Pancreas (tissue), 10 donors: ENCODE measurements at places on chromosomes 2 and 18. TPM values are rescaled to one million over a fixed set of nuclear protein-coding genes. Genes with fewer than 3 reads are reported as not detected.

The ASB18 gene
- total RNA-seq = not detected

The AUP1 gene
- 68.8 TPM for total RNA-seq

The AGXT gene
- total RNA-seq = not detected

The FAP gene
- total RNA-seq = 1.2 TPM

The CRYBA2 gene
- 3.7 TPM for total RNA-seq

The ITPRIPL1 gene
- 1.4 TPM for total RNA-seq

The CD8A gene
- 1.0 TPM for total RNA-seq

The AFF3 gene
- 1.1 TPM for total RNA-seq

The ZNG1B gene
- 16.2 TPM for total RNA-seq

- H3K27ac ChIP-seq = no peak overlapping the region
- no peak for DNase-seq
- no peak overlapping the region for H3K4me3 ChIP-seq
- no peaks in the 10 kb centered on the region for H3K27me3 ChIP-seq
- no peaks in the 10 kb centered on the region for H3K4me1 ChIP-seq
- H3K36me3 ChIP-seq = no peaks in the 10 kb centered on the region
Measured at GRCh38 chr2:10913501-10914271, 2.0 kb downstream of the KCNF1 start.

- H3K4me1 ChIP-seq = peaks cover 28% of the 10 kb centered on the region
- peak overlapping the region; percentile 42 for H3K27ac ChIP-seq
- H3K4me3 ChIP-seq = no peak overlapping the region
- no peaks in the 10 kb centered on the region for H3K36me3 ChIP-seq
- DNase-seq = no peak
Measured at GRCh38 chr2:200222791-200223190, 83.7 kb upstream of the SPATS2L start.

- H3K4me1 ChIP-seq = no peaks in the 10 kb centered on the region
- no peak for DNase-seq
- no peaks in the 10 kb centered on the region for H3K36me3 ChIP-seq
Measured at GRCh38 chr2:195520671-195521155, 136.3 kb upstream of the SLC39A10 start.

- H3K36me3 ChIP-seq = no peaks in the 10 kb centered on the region
- no peak overlapping the region for H3K27ac ChIP-seq
- peaks cover 8% of the 10 kb centered on the region for H3K4me1 ChIP-seq
- no peak overlapping the region for H3K4me3 ChIP-seq
- no peaks in the 10 kb centered on the region for H3K27me3 ChIP-seq
Measured at GRCh38 chr2:32427672-32428610, 71.1 kb downstream of the BIRC6 start.

DNA sequence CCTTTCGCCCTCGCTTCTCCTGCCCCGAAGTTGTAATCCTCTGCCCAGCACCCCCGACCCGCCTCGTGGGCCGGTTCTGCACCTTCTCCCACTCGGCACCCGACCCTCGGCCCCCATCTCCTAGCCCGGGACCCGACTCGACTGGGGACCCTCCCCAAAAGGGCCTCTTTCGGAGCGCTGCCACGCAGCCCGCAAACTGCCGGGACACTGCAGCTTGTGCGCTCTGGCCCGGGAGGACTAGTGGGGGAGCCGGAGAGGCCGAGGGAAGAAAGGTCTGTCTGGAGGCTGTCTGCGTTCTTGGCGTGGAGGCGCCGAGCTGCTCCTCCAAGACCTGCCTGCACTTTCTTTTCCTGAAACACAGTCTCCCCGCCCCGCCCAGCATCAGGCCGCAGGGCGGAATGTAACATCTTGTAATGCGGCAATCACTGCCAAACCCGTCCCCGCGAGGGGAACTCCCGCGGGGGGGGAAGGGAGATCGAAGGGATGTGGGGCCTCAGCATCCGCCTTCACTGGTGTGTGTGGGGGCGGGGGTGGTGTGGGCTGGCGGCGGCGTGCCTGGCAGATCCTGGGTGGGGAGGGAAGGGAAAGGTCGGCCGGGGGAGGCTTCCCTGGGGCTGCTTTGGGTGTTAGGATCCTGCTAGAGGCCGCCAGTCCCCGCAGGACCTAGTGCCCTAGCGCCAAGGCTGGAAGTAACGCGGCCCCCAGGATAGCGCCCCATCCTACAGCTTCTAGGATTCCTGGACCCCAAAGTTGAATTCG lies 7.4 kb downstream of the DLX2 start:
- no peaks in the 10 kb centered on the region for H3K36me3 ChIP-seq
- H3K4me3 ChIP-seq = no peak overlapping the region
- H3K27ac ChIP-seq = no peak overlapping the region
- peaks cover 25% of the 10 kb centered on the region for H3K4me1 ChIP-seq

- H3K27ac ChIP-seq = no peak overlapping the region
- no peaks in the 10 kb centered on the region for H3K36me3 ChIP-seq
- no peak for DNase-seq
- no peaks in the 10 kb centered on the region for H3K27me3 ChIP-seq
- H3K4me1 ChIP-seq = no peaks in the 10 kb centered on the region
Measured at GRCh38 chr2:12396699-12397098, 320.0 kb upstream of the TRIB2 start.

- no peaks in the 10 kb centered on the region for H3K36me3 ChIP-seq
- H3K27me3 ChIP-seq = no peaks in the 10 kb centered on the region
- DNase-seq = no peak
- H3K4me1 ChIP-seq = no peaks in the 10 kb centered on the region
- no peak overlapping the region for H3K27ac ChIP-seq
- no peak overlapping the region for H3K4me3 ChIP-seq
Measured at GRCh38 chr2:14967729-14968128, 335.2 kb downstream of the LRATD1 start.

DNA sequence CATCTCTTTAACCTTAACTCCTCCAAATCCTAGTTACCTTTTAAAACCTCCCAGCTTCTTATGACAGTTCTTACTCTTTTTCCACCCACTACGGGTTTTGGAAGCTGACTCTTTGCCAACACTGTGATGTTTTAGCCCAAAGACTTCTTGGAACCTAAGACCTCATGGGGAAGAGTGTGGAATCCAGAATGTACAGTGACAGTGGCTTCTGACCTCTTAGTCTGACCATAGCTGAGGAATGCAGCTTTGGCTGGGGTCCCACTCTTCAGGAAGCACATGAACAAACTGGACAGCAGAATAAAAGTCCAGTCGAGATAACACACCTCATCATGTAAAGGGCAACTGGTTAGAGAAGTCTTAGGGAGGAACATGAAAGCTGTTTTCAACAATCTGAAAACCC lies 161.1 kb upstream of the PKDCC start:
- no peaks in the 10 kb centered on the region for H3K4me1 ChIP-seq
- no peak for DNase-seq
- no peaks in the 10 kb centered on the region for H3K27me3 ChIP-seq
- no peak overlapping the region for H3K4me3 ChIP-seq
- H3K36me3 ChIP-seq = no peaks in the 10 kb centered on the region

DNA sequence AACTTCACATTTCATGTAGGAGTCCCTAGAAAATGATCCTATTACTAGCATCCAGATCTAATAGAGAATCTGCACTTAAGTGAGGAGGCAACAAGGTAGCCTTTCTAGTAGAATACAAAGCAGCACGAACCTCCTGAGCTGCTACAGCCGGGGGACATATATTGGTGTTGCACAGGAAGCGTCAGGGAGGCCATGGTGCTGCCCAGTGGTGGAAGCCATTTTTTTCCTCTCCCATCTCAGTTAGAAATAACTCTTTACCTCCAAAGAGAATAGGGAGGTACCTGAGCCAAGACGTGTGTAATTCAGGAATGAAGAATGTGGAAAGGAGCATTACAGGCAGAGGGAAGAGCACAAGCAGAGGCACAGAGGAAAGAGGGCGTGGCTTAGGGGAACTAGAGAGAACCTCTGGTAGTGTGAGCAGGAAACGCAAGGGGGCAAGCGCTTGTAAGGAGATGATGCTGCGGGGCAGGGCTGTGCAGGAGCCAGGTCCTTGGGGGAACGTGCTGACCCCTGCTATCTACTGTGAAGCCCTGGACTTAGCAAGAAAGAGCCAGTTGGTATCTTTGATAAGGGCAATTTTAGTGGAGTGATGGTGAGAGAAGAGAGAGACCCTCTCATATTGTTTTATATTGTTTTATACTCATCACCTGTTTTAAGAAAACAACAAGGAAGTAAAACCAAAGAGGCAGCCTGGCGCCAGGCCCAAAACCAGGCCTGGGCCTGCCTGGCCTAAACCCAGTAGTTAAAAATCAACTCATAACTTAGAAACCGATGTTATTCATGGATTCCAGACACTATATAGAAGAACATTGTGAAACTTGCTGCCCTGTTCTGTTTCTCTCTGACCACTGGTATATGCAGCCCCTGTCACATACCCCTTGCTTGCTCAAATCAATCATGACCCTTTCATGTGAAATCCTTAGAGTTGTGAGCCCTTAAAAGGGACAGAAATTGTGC lies 50.0 kb upstream of the TTC39C start:
- no peaks in the 10 kb centered on the region for H3K36me3 ChIP-seq
- H3K27me3 ChIP-seq = no peaks in the 10 kb centered on the region
- H3K4me3 ChIP-seq = no peak overlapping the region
- H3K27ac ChIP-seq = peak overlapping the region; percentile 80

- DNase-seq = no peak
- H3K4me1 ChIP-seq = peaks cover 19% of the 10 kb centered on the region
- no peak overlapping the region for H3K27ac ChIP-seq
- no peaks in the 10 kb centered on the region for H3K27me3 ChIP-seq
Measured at GRCh38 chr2:152464851-152465470, 130.0 kb downstream of the FMNL2 start.

- no peak for DNase-seq
- no peak overlapping the region for H3K27ac ChIP-seq
- H3K4me3 ChIP-seq = no peak overlapping the region
- H3K4me1 ChIP-seq = no peaks in the 10 kb centered on the region
Measured at GRCh38 chr18:3402982-3403451, 47.0 kb upstream of the TGIF1 start.

- DNase-seq = no peak
- no peak overlapping the region for H3K4me3 ChIP-seq
- no peaks in the 10 kb centered on the region for H3K4me1 ChIP-seq
- no peak overlapping the region for H3K27ac ChIP-seq
- H3K27me3 ChIP-seq = no peaks in the 10 kb centered on the region
Measured at GRCh38 chr2:26733413-26733812, 30.7 kb upstream of the SLC35F6 start.

- no peak overlapping the region for H3K4me3 ChIP-seq
- no peak for DNase-seq
- no peaks in the 10 kb centered on the region for H3K27me3 ChIP-seq
- no peaks in the 10 kb centered on the region for H3K4me1 ChIP-seq
- no peaks in the 10 kb centered on the region for H3K36me3 ChIP-seq
Measured at GRCh38 chr2:175575346-175576258, 394.1 kb upstream of the ATP5MC3 start.

GRCh38 chr18:9322744-9323143 lies 11.8 kb upstream of the TWSG1 start:
- H3K27ac ChIP-seq = no peak overlapping the region
- no peak for DNase-seq
- no peaks in the 10 kb centered on the region for H3K27me3 ChIP-seq
- no peaks in the 10 kb centered on the region for H3K36me3 ChIP-seq
- H3K4me3 ChIP-seq = no peak overlapping the region
- H3K4me1 ChIP-seq = no peaks in the 10 kb centered on the region

- peaks cover 3% of the 10 kb centered on the region for H3K4me1 ChIP-seq
- H3K27me3 ChIP-seq = no peaks in the 10 kb centered on the region
- H3K4me3 ChIP-seq = no peak overlapping the region
- no peak overlapping the region for H3K27ac ChIP-seq
- H3K36me3 ChIP-seq = no peaks in the 10 kb centered on the region
Measured at GRCh38 chr2:28633204-28633603, 118.4 kb upstream of the PPP1CB start.

DNA sequence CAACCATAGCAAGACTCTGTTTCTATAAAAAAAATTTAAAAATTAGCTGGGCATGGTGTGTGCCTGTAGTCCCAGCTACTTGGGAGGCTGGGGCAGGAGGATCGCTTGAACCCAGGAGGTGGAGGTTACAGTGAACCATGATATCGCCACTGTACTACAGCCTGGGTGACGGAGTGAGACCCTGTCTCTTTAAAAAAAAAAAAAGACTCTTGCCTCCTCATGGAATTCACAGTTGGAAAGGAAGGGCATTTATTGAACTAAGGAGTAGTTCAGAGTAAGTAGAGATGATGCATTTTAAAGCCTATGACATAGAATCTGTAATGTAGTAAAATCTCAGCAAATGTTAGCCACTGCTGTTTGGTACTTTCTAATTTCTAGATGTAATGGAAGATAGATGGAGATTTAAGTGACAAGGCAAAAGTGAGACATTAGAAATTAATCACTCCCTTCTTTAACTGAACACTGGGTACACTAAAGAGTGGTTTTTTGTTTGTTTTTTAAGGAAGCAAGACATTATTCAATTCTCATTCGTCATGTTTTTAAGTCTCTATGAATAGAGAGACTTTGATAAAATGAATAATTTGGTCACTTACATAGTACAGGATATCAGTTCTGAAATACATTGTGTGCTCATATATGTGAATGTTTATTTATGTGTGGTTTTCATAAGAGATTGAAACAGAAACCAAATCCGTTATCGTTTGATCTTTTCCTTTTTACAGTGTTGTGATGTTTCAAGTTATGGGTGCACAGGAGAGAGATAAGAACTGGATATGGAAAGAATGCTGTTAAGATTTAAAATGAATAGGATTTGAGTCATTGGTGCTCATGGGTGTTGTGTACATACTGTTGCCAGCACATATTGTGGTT lies 186.1 kb upstream of the STON1 start:
- no peaks in the 10 kb centered on the region for H3K4me1 ChIP-seq
- peak overlapping the region; percentile 6 for H3K4me3 ChIP-seq
- no peaks in the 10 kb centered on the region for H3K36me3 ChIP-seq
- peak overlapping the region; percentile 6 for H3K27ac ChIP-seq
- DNase-seq = no peak

DNA sequence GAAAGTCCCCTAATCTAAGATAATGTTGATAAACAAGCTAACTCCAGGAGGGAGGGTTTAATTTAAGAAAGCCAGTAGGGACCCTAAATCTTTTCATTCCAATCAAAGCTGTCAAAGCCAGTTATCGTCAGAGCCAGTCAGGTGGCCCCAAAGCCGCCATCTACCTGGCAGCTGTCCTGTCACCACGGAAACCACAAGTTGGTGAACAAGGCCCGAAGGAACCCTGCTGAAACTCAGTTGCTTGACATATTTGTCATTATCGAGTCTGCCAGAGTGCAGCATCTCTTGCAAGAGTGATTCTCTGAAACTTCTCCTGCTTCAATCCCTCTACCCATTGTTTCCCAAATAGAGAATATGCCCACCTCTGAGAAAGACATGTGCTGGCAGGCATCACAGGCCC lies 30.8 kb upstream of the POLE4 start:
- no peaks in the 10 kb centered on the region for H3K4me1 ChIP-seq
- no peak overlapping the region for H3K4me3 ChIP-seq
- no peaks in the 10 kb centered on the region for H3K27me3 ChIP-seq
- no peak overlapping the region for H3K27ac ChIP-seq
- no peaks in the 10 kb centered on the region for H3K36me3 ChIP-seq
- DNase-seq = no peak

DNA sequence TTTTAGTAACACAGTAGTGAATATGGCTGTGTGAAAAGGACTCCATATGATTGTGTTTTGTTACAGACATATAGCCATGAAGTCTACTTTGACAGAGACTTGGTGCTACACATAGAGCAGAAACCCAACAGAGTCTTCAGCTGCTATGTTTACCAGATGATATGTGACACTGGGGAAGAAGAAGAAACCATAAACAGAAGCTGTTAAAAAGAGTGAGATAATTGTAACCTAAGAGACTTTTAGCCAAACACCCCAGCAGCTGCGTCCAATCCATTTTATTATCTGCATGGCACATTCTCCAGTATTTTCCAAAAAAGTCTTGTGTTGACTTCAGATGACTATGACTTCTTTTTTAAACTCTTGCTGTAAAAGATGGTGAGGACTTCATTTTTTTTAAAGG lies 41.4 kb upstream of the CYBRD1 start:
- no peaks in the 10 kb centered on the region for H3K36me3 ChIP-seq
- no peaks in the 10 kb centered on the region for H3K27me3 ChIP-seq
- DNase-seq = no peak

- H3K36me3 ChIP-seq = peaks cover 16% of the 10 kb centered on the region
- H3K4me1 ChIP-seq = no peaks in the 10 kb centered on the region
- no peak overlapping the region for H3K27ac ChIP-seq
- no peak overlapping the region for H3K4me3 ChIP-seq
Measured at GRCh38 chr2:69535817-69536241, 98.6 kb upstream of the NFU1 start.
